ENCODE measurements at places on chromosomes 5 and 9. TPM values are rescaled to one million over a fixed set of nuclear protein-coding genes. Genes with fewer than 3 reads are reported as not detected.

FGF18 gene
- 2.3 TPM for total RNA-seq

ADCY2 gene
- 8.7 TPM for total RNA-seq

GRCh38 chr5:81768935-81769452 lies 18.1 kb upstream of the SSBP2 start:
- DNase-seq: no peak

- DNase-seq: no peak
Measured at GRCh38 chr9:94610181-94610606, 16.6 kb upstream of the FBP2 start.

DNA sequence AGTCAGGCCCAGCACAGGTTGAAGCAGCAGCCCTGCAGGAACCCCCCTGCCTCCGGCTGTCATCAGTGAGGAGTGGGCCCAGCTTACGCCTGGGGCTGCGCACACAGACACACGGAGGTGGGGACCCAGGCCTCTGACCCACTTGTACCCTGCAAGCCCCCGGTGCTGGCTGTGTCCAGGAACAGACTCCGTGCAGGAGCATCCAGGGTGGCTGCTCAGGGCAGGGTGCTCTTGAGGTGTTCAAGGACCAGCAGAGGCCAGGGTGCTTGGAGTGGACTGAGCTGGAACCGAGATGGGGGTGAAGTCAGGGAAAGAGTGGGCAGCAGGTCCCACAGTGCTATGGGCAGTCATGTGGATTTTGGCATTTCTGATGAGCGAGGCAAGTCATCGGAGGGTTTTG lies 199.5 kb downstream of the CACNA1B start:
- DNase-seq: no peak

- no peak for DNase-seq
Measured at GRCh38 chr5:33346534-33346933, 94.2 kb upstream of the TARS1 start.
